ENCODE measurements at places on chromosomes 6 and 20.

DNA sequence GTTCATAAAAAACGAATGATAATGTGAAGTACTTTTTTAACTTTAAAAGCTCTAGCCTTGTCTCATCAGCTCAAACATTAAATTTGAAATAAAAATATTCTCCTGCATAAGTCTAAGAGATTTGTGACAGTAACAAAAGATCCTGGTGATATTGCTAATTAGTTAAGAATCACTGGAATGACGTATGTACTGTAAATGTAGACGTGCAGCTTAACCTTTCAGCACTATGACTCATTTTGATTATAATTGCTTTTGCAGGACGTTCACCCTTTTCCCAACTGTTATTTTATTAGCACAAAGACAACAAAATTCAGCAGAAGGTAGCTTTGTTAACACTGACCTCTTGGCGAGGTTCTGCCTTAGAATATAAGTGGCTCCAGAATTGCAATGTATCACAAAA is 68.6 kb downstream of the TENT5A start:
- DNase-seq, result no peak

- DNase-seq, result no peak
These were observed 801 bp downstream of the TBPL1 start for GRCh38 chr6:133953634-133954415.

- DNase-seq, result no peak
These were observed 19.6 kb downstream of the ELOVL4 start for GRCh38 chr6:79927758-79928157.

GRCh38 chr20:20224806-20225205 is 143.1 kb upstream of the INSM1 start:
- DNase-seq, result no peak

DNA sequence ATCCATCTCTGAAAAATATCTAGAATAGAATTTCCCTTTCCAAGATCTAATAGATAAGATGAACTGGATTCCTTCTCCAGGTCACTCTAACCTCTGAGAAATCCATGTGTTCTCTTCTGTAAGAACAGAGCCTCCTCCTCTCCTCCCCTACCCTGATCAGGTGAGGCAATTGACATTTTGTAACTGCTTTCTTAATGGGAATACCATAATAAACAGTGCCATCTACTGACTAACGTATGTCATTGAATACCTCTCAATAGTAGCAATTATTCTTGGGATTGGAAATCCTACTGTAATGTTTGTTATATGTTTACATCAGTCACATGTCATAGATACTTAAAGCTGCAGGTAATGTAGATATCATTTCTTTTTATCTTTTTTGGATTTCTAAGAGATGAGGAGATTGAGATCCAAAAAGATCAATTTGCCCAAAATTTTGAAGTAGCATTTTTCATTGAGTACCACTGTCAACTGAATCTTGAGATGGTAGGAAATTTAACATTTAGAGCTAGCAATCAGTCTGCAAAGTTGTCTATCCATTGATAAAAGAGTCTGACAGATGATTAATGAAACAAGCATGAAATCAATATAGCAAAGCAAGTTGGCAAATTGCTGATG is 365.8 kb upstream of the HSF2 start:
- peak; percentile 63 for DNase-seq

- no peak for DNase-seq
These were observed 65.8 kb upstream of the JAG1 start for GRCh38 chr20:10739566-10739965.

- DNase-seq, result no peak
These were observed 30.8 kb upstream of the HLA-DOA start for GRCh38 chr6:33040157-33040556.

DNA sequence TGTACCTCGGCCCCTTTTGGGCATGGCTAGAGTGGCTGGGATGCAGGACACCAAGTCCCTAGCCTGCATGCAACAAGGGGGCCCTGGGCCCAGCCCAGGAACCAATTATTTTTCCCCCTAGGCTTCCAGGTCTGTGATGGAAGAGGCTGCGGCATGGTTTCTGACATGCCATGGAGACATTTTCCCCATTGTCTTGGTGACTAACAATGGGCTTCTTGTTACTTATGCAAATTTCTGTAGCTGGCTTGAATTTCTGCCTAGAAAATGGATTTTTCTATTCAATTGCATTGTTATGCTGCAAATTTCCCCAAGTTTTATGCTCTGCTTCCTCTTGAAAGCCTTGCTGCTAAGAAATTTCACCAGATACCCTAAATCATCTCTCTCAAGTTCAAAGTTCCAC is 1269.6 kb upstream of the CITED2 start:
- no peak for DNase-seq

DNA sequence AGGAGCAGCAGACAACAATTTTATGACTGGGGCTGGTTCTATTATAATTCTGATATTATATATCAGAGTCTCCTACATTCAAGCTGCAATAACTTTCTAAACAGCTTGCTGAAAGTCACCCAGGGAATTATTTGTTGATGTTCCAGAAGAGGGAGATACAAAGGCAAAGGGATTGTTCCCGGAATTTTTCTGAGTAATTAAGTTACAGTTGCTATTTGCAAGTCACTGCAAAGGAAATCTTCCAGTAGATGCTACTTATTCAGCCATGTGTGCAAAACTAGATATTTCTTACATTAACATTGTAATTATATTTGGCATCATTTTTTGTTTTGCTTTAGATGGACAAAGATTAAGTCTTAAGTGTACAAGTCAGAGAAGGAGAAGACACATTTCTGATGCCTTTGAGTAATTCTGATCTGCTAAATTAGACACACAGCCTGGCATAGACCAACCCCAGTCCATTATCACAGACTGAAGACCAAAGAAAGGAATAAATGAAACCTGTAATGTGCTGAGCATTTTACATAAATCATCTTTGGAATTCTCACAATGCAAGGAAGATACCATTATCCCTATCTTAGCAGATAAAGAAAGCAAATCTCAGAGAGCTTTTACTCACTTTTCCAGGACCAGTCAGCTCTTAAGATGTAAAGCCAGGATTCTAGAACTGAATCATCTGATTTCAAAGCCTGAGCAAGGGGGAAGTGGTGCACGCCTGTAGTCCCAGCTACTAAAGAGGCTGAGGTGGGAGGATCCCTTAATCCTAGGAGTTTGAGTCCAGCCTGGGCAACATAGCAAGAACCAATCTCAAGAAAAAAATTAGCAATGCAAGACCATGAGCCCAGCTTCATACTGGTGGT is 62.6 kb upstream of the AKAP12 start:
- no peak for DNase-seq

GRCh38 chr6:85892346-85892745 is 249.7 kb upstream of the SYNCRIP start:
- no peak for DNase-seq

DNA sequence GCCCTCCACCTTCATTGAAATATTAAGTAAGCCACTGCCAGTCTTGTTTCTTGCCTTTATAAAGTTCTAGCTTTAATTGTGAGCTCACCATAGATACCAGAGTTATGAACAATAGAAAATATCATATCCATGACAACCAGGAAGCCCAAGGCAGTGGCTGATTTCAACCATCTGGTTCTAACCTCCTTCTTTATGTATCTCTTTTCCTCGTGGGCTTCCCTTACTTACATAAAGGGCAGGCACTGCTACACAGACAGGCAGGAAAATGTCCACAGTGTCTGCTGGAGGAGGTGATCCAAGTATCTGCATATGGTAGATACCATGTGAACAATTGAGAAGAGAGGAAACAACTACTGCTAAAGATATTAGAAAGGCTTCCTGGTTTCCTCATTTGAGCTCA is 65.2 kb upstream of the PRND start:
- DNase-seq, result no peak

- DNase-seq, result no peak
These were observed 179.2 kb upstream of the PHACTR1 start for GRCh38 chr6:12537389-12537788.

- no peak for DNase-seq
These were observed 37.6 kb upstream of the LYRM2 start for GRCh38 chr6:89675949-89676748.

DNA sequence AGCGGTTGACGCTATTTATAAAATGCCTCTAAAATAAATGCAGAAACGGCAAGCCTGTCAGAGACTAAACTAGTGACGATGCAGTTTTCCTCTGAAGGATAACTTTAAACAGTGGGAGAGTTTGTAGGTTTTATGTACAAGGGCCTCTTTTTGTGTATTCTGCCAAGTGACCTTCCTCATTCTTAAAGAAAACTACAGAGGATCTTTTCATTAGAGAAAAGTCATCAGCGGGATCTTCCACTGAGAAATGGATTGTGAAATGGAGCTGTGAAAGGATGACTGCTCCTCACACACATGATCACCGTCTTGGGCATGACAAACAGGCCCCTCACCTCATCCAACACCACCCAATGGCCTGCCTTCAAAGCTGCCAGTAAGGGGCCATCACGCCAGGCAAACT is 89.0 kb upstream of the LYRM2 start:
- DNase-seq, result no peak

DNA sequence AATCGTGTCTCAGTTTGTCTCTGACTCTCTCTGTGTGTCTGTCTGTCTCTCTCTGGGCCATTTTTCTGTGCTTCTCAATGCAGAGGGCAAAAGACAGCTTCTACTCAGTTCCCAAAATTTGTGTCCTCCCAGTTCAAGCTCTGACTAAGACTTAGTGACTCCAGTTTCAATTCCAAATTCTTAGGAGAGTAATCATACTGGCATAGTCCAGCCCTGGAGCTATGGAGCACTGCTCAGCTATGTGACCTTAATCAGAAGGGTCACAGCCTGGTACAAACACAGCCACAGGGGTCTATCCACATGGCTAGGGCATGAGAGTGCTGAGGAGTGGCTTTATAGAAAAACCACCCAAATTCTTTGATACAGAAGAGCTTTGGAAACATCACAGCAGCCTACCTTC is 91.9 kb downstream of the FOXF2 start:
- DNase-seq, result no peak

DNA sequence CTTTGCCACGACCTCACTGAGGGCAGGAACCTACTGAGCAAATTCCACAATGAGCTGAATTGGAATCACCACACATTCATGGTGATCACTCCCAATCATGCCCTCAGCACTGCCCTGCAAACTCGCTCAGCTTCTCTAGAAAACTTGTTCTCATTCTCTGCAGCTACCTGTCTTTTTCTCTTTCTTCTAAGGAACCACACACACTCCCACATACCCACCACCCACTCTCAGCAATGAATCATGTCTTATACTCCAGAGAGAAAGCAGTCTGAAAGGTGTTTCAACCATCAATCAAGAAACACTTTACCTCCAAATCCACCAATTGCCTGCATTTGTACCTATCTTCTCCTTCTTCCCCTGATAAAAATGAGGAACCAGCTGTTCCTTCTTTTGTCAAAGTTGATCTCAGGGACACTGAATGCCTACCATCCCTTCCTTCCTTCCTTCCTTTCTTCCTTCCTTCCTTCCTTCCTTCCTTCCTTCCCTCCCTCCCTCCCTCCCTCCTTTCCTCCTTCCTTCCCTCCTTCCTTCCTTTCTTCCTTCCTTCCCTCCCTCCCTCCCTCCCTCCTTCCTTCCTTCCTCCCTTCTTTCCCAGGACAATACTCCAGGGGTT is 84.6 kb upstream of the SGK1 start:
- no peak for DNase-seq

DNA sequence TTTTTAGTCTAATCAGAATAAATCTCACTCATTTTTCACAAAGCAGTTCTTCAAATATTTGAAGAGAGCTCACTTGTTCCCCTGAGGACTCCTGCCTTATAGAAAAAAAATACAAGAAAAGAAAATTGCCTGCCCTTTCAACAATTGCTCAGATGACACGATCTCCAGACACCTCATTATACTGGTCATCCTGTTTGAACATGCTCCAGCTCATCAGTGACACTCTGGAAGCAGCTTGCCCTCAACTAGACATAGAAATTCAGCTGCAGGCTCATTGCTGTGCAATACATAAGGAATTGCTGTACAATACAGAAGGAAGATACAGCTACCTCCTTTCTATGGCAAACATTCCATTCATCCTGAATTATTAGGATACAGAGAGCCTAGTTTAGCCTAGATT is 73.1 kb downstream of the OPN5 start:
- DNase-seq, result no peak

DNA sequence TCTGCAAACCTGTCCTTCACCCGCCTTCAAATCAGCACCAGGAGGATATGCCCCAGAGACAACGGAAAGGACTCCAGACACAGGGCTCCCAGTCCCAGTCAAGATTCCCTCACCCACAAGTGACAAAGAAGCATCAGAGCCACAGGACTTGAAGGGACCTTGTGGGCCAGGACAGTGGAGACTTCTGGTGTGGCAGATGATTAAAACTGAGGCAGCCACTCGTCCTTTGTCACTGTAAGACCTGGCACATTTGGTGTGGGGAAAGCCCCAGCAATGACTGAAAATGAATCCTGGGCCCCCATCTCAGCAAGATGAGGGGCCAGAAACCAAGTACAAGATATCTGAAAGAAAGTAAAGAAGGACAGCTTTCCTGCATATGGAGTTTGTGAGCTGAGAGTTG is 15.6 kb upstream of the GMPR start:
- no peak for DNase-seq

DNA sequence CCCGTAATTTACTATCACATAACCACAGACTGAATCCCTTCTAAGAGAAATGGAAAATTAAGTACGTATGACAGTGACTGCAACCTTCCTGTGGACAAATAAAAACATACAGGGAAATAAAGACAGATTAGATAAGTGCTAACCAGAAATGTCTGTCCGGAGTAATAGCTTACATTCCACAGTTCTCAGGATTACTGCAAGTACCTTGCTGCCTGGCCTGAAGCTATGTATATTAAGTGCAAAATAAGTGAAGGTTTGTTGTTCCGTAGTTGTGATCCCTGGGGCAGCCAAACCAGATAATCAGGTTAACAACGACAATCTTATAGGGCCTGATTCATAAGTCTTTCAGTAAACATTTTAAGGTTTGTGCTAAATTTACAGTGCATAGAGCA is 2.8 kb downstream of the NEDD9 start:
- peak; percentile 88 for DNase-seq

DNA sequence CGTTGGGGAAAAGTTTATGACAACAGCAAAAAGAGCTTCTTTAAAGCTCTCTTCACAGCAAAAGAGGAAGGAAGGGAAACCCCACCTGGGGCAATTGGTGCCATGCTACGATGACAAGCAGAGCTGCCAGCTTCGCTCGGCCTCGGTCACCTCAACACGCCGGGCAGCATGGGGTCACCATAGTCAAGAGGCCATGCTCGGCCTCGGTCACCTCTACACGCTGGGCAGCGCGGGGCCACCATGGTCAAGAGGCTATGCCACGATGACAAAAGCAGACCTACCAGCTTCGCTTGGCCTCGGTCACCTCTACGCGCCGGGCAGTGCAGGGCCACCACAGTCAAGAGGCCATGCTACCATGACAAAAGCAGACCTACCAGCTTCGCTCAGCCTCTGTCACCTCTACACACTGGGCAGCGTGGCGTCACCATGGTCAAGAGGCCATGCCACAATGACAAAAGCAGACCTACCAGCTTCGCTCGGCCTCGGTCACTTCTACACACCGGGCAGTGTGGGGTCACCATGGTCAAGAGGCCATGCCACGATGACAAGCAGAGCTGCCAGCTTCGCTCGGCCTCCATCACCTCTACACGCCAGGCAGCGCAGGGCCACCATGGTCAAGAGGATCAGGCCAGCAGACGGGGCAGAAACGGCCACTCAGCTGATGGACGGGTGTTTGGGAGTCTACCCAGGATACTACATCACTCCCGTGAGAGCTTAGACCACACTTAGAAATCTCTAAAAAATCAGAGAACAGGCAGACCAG is 12.1 kb downstream of the APMAP start:
- DNase-seq, result no peak

- DNase-seq, result no peak
These were observed 26.5 kb downstream of the VNN1 start for GRCh38 chr6:132687306-132687705.

- no peak for DNase-seq
These were observed 51.3 kb downstream of the LRFN2 start for GRCh38 chr6:40535819-40536380.

Data from LNCaP clone FGC (cell line).